H54 (cell line): ENCODE measurements at places on chromosomes 16 and 17.

GRCh38 chr16:30358990-30359870 is 4.1 kb upstream of the CD2BP2 start:
- DNase-seq: no peak

GRCh38 chr17:78759969-78760352 is 22.1 kb downstream of the CYTH1 start:
- no peak for DNase-seq

DNA sequence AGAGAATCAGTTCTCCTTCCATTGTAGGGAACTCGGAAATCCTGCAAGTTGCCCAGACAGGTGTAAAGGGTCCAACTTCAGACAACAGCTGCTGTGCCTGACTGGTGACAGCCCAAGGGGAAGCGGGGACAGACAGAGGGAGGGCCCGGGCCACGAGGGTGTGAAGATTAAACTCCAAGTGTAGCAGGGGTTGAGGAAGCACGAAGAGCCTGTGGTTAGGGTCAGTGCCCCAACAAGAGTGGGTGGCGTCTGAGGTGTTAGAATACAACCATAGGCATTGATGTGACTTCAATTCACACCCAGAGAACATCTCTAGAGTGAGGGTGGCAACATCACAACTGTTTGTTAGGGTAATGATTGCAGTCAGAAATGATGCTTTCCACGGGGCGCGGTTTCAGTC is 39.1 kb downstream of the ASPA start:
- no peak for DNase-seq

GRCh38 chr17:48483471-48484131 is 47.2 kb downstream of the HOXB1 start:
- DNase-seq: peak; percentile 74
